ENCODE measurements at places on chromosomes 5 and 9.

- DNase-seq: no peak
These were observed 193.2 kb downstream of the MAPKAP1 start for GRCh38 chr9:125513668-125514413.

GRCh38 chr9:98328770-98329169, 73.3 kb upstream of the TBC1D2 start:
- no peak for DNase-seq

- DNase-seq: peak; percentile 85
These were observed 12.5 kb upstream of the EXOSC2 start for GRCh38 chr9:130680836-130681768.

- no peak for DNase-seq
These were observed 292.8 kb upstream of the KLF4 start for GRCh38 chr9:107782381-107782780.

GRCh38 chr5:17077440-17078233, 139.8 kb upstream of the BASP1 start:
- no peak for DNase-seq

All from retina (tissue), 1 donor.